ENCODE measurements at places on chromosomes 4 and X. TPM values are rescaled to one million over a fixed set of nuclear protein-coding genes. Genes with fewer than 3 reads are reported as not detected.

GRCh38 chr4:153000076-153000420, 63.9 kb downstream of the FHDC1 start:
- DNase-seq = no peak

- no peak for DNase-seq
Observed at GRCh38 chrX:43881410-43882293, 598 bp downstream of the MAOB start.

The FHIP1A gene
- total RNA-seq = 25.2 TPM

DNA sequence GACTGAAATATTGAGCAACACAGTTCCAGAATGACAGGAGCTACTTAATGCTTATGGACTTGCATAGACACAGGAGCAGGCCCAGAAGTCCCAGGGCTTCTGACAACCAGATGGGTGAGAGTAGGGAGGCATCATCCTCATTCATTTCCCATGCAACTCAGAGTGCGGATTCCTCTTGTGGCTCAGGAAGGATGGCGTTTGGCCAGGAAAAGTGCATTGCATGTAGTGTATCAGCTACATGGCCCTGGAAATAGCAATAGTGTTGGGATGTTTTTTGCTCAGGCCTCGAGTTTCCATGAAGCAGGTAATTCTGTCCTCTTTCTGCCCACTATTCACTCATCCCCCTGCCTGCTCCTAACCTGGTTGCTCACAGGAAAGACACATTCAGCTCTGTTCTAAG, 136.6 kb downstream of the PDGFRA start:
- DNase-seq = no peak

DNA sequence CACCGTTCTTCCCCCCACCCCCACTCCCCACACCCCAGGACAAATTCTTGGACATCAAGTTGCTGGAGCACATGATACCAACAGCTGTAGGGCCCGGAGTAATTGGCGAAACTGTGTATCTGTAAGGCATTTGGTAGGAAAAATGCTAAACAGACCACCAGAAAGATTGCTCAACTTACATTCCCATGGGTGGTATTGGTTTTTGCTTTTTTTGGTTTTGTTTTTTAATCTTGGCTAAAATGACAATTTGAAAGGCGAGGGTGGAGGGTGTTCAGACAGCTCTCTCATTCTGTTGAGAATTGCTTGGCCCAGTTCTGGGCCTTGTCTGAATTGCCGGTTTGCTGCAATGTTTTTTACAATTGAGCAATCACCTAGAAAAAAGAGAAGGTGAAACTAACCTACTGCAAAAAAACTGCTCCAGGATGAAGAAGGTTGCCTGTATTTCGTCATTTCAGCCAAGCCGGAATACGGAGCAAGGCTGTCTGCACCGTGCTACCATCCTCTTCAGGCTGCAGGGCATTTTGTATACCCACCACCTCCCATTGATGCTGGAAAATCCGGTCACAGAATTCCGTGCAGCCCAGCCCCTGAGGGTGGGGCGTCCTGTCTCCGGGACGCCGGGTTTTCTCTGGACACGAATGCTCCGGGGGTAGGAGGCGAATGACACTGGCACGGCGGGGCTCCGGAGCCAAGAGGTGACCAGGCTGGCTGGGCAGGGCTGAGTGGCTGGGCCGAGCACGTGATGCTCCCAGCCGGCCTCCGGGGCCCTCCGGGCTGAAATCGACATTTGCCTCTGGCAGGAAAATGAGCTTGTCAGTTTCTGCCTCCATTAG, at the start of gene CLCN4:
TSS of gene CLCN4 (plus strand) at position 777 of the 833 bp plus-strand sequence. CDS start 28,058 bp downstream, outside the sequence.
- DNase-seq = no peak

DNA sequence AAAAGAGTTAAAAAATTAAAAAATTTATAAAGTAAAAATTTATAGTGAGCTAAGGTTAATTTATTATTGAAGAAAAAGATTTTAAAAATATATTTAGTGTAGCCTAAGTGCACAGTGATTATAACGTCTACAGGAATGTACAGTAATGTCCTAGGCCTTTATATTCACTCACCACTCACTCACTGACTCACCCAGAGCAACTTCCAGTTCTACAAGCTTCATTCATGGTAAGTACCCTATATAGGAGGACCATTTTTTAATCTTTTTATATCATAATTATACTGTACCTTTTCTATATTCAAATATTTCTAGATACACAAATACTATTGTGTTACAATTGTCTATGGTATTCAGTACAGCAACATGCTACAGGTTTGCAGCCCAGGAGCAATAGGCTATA, 1623.2 kb downstream of the RPA4 start:
- DNase-seq = no peak
